Uterus (tissue), 4 donors: ENCODE measurements at places on chromosomes 7 and 10. TPM values are rescaled to one million over a fixed set of nuclear protein-coding genes. Genes with fewer than 3 reads are reported as not detected.

Gene ZNF239
- total RNA-seq: 9.8 TPM

Gene ACHE
- 18.2 TPM for total RNA-seq

Gene AKR1C3
- 6.0 TPM for total RNA-seq

Gene PHYHIPL
- total RNA-seq: not detected

Gene EPO
- 1.1 TPM for total RNA-seq

Gene BTBD16
- total RNA-seq: not detected

Gene USP54
- total RNA-seq: 22.3 TPM

Gene IFIT2
- total RNA-seq: 3.8 TPM
